ENCODE measurements at places on chromosomes 7 and 10. TPM values are rescaled to one million over a fixed set of nuclear protein-coding genes. Genes with fewer than 3 reads are reported as not detected.

BAMBI gene
- 2.2 TPM for total RNA-seq

DNA sequence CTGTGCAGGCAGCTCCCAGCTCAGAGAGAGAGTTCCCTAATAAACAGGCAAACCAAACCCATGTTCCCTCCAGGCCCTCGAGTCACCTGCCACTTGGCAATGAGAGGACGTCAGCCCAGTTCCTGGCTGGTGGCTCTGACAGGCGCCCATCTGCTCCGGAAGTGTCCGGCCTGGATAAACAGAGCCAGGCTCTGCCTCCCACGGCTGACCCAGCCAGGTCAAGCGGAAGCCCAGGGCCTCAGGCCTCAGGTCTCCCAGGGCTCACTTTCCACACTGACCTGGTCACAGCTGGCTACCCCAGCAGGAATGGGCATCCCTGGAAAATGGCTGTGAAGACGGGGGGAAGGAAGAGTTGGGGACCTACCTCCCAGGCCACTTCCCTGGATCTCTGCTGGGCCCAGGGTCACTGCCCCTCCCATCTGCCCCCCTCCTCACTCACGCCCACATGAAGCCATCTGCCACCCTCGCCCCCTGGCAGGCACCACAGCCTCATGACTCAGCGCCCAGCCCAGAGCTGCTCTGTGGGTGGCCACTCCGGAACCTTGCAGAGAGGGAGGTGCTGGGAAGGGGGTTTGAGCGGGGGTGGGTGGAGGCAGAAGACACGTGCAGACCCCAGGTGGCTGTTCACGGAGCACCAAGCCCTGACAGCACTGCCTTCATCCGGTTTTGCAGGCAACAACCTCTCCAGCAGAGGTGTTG is 37.4 kb upstream of the DUSP5 start:
- no peak for DNase-seq

HTR7 gene
- total RNA-seq: not detected

TFPI2 gene
- 1.5 TPM for total RNA-seq

DNA sequence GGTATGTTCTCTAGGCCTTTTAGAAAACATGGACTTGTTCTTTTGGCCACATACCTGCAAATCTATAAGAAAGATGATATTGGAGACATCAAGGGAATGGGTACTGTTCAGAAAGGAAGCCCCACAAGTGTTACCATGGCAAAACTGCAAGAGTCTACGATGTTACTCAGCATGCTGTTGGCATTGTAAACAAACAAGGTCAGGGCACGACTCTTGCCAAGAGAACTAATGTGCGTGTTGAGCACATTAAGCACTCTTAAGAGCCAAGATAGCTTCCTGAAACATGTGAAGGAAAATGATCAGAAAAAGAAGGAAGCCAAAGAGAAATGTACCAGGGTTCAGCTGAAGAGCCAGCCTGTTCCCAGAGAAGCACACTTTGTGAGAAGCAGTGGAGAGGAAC is 37.1 kb downstream of the SDK1 start:
- no peak for DNase-seq

DNA sequence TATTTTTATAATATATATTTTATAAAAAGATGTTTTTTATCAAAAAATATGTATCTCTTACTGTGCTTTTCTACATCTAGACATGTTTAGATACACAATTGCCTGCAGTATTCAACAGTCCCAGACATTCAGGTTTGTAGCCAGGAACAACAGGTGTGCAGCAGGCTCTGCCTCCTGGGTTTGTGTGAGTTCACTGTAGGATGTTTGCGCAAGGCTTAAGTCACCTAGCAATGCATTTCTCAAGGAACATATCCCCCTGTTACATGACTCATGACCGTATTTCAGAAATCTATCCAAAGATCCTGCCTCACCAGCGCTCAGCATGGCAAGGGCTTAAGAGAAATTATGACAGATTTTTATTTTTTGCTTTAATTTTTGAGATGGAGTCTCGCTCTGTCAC is 41.5 kb downstream of the PITRM1 start:
- no peak for DNase-seq

- no peak for DNase-seq
Observed at GRCh38 chr7:106749165-106749564, 88.2 kb upstream of the CCDC71L start.

- no peak for DNase-seq
Observed at GRCh38 chr10:3948843-3949242, 163.8 kb upstream of the KLF6 start.

- DNase-seq: no peak
Observed at GRCh38 chr10:3708852-3709251, 76.2 kb downstream of the KLF6 start.

GRCh38 chr10:122516734-122517133 is 43.8 kb upstream of the DMBT1 start:
- DNase-seq: no peak

GRCh38 chr10:72122221-72122620 is 33.9 kb upstream of the SPOCK2 start:
- no peak for DNase-seq

DNA sequence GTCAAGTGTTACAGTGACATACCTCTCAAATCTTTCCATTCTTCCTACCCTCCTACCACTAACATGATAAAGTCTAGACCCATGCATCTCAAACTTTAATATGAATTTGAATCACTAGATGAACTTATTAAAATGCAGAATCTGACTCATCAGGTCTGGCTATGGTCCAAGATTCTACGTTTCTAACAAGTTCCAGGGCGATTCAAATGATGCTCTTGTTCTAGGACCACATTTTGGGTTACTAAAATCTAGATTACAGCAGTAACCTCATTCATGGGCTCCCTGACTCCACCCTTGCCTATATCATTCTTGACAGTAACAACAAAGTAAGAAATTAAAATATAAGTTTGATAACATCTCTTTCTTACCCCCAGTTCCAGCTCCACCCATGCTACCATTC is 124.8 kb upstream of the LSM8 start:
- DNase-seq: no peak

- no peak for DNase-seq
Observed at GRCh38 chr7:73358590-73359275, 30.8 kb downstream of the FKBP6 start.

DNA sequence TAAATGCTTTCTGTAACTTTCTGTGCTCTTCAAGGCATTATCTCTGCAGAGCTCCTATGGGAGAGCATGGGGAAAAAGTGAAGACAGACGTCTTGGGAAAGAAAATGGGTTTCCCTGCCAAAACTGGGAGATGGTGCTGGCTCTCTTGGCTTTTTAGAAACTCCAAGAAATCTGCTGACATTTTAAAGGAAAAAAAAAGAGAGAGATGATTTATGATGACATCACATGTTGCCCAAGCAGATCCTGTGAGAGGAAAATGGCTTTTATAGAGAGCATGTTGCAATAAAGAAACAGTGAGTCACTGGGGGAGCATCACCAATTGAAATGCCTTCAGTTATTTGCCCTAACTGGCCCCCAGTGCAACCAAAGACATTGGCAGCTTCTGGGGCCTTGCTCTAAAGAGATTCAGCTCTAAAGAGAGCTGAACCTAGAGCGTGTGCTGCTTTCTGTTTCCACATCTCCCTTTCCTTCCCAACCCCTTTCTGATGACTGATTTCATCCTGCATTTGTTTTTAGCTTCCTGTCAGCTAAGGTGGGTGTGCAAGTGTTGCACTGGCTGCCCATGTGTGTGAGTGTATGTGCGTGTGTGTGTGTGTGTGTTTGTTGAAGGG is 37.7 kb downstream of the LRMDA start:
- no peak for DNase-seq

SPAM1 gene
- not detected for total RNA-seq

MPP7 gene
- 8.5 TPM for total RNA-seq
